ENCODE measurements at places on chromosomes 12 and 14. TPM values are rescaled to one million over a fixed set of nuclear protein-coding genes. Genes with fewer than 3 reads are reported as not detected.

FOXA1 gene
- total RNA-seq, result 21.8 TPM

NAV3 gene
- total RNA-seq, result 20.2 TPM

FAM181A gene
- total RNA-seq, result not detected

GPR84 gene
- total RNA-seq, result 0.32 TPM

KERA gene
- total RNA-seq, result not detected

NRL gene
- 2.0 TPM for total RNA-seq
